Cardiac muscle cell (in vitro differentiated cells and primary cell): ENCODE measurements at places on chromosomes 3 and 15.
A peak's percentile ranks its signal among the peaks of the same experiment; 100 is the strongest.

GRCh38 chr3:15331072-15331605, 1.2 kb downstream of the SH3BP5 start:
- no peak for DNase-seq

DNA sequence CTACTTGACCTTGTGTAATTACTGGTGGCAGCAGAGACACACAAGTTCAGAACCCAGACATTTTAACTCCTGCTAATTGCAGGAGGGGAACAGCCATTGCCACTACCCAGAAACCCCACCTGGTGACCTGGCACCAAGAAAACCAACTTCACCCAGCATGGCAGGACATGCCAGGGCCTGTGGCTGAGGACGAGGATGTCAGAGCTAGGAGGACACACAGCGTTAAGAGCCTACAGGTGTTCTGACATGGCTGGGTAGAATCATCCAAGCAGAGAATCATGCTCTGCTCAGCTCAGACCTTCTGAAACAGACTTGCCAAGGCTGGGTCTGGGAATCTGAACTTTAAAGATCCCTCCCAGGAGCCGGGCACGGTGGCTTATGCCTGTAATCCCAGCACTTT, 11.7 kb upstream of the SPATA12 start:
- no peak for DNase-seq

GRCh38 chr15:81087066-81087465, 47.0 kb upstream of the CFAP161 start:
- no peak for DNase-seq

- no peak for DNase-seq
Measured at GRCh38 chr3:13121553-13122001, 48.3 kb upstream of the IQSEC1 start.

GRCh38 chr3:132344666-132345280, 27.6 kb downstream of the ACP3 start:
- no peak for DNase-seq

DNA sequence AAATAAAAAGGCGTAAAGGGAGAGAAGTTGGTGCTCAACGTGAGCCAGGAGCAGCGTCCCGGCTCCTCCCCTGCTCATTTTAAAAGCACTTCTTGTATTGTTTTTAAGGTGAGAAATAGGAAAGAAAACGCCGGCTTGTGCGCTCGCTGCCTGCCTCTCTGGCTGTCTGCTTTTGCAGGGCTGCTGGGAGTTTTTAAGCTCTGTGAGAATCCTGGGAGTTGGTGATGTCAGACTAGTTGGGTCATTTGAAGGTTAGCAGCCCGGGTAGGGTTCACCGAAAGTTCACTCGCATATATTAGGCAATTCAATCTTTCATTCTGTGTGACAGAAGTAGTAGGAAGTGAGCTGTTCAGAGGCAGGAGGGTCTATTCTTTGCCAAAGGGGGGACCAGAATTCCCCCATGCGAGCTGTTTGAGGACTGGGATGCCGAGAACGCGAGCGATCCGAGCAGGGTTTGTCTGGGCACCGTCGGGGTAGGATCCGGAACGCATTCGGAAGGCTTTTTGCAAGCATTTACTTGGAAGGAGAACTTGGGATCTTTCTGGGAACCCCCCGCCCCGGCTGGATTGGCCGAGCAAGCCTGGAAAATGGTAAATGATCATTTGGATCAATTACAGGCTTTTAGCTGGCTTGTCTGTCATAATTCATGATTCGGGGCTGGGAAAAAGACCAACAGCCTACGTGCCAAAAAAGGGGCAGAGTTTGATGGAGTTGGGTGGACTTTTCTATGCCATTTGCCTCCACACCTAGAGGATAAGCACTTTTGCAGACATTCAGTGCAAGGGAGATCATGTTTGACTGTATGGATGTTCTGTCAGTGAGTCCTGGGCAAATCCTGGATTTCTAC, at the start of gene RARB:
Gene RARB, plus strand, starts transcription at position 322 of the 847 bp plus-strand sequence. Its CDS starts 469 bp downstream, at position 791.
- DNase-seq = peak; percentile 93

GRCh38 chr3:40660554-40660953, 135.8 kb downstream of the ZNF621 start:
- no peak for DNase-seq

DNA sequence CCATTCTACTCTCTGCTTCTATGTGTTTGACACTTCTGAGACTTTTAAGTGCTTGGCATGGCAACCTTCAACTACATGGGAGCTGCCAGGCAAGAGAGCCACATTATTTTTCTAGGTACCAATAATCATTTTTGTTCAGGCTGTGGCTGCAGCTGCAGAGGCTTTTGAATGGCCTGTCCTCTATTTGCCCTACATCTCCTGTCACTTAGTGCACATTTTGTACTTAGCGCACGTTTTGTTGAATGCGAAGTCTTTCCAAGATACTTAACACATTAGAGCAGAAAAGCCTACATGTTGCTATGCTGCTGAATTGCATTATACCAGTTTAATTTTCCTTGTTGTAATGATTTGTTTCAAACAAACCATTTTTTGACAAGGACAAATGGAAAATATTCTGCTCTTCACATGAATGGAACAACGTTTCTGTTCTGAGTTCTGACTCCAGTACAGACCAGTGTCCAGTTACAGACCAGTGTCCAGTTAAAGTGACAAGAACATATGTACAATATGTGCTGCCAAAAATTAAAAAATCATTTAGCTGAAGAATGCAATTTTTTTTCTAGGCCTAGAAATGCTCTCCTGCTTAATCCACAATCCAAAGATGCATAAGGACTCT, 113.9 kb downstream of the ABI3BP start:
- DNase-seq = no peak

DNA sequence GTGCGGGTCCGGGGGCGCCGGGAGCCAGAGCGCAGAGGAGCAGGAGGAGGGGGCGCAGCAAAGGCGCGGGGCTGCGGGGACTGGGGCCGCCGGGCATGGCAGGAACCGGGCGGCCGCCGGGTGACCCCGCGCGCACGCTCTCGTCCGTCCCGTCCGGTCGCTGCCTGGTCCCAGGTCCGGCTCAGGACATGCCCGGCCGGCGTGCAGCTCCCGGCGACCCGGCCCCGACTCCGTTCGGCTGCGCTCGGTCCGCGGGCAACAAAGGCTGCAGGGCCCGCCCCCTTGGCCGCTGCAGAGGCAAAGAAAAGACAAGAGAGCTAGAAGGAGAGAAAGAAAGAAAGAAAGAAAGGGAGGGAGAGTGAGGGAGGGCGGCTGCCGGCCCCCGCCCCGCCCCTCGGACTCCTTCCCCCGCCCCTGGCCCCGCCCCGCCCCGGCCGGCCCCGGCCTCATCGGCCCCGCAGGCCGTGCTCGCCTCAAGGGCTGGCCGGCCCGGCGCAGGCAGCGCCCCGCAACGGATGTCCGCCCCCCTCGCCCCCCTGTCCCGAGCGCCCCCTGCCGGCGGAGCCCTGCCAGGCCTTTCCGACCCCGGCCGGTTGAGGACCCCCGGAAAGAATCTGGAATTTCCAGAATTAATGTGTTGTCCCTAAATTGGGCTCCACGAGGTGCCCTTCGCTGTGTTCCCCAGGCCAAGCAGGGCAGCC, at the start of gene ADAMTS7:
Gene ADAMTS7, minus strand, starts transcription at position 341 of the 701 bp plus-strand sequence. Its CDS starts 244 bp downstream, at position 97.
- DNase-seq = peak; percentile 88
